Fibroblast of villous mesenchyme (primary cell): ENCODE measurements at places on chromosomes 6 and 20. TPM values are rescaled to one million over a fixed set of nuclear protein-coding genes. Genes with fewer than 3 reads are reported as not detected.
A peak's percentile ranks its signal among the peaks of the same experiment; 100 is the strongest.

SLC26A8 gene
- total RNA-seq = not detected in 2 replicates

DDO gene
- total RNA-seq = 1.9 and 3.9 TPM in 2 replicates

CST5 gene
- not detected in 2 replicates for total RNA-seq

BEND6 gene
- total RNA-seq = 11.0 and 13.4 TPM in 2 replicates

HNF4A gene
- not detected in 2 replicates for total RNA-seq

ABCC10 gene
- 31.1 and 33.8 TPM in 2 replicates for total RNA-seq

GPSM3 gene
- 2.6 and 4.8 TPM in 2 replicates for total RNA-seq

CCM2L gene
- under 0.01 TPM in 1 of 2 replicates, not detected in the other for total RNA-seq

DNA sequence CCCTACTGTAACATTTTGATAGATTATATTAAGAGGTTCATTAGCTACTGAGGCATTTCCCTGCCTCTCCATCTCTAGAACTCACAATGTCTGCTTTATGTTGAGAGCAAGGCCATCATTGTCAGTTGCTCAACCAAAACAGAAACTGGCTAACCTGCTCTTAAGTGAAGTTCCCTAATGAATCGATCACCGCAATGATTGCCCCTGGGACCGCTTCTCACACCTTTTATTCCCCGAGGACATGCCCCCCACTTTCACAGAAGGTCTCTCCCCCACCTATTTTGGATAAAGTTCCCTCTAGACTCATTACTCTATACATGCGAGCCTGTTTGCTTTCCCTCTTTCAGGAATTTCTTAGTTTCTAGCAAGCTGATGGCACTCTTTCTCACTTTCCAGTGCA is 108.8 kb downstream of the FAM217A start:
- no peak for DNase-seq

DNA sequence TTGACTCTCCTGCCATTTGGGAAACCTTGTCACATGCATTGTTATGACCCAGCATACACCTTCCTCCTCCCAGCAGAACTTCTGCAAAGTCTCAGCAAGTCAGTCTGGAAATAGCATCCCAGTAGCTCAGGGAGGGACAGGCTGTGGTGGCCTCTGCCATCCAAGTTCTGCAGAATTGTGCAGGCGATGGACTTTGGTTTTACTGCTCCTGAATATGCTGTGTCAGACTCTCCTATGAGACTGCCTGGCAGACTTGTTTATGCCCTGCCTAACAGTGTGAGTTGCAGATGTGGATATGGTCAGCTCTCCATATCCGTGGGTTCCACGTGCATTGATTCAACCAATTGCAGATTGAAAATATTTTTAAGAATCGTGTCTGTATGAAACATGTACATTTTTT is 52.8 kb downstream of the SNRNP48 start:
- DNase-seq = no peak

GRCh38 chr20:62543470-62544302 is 67.9 kb upstream of the GATA5 start:
- DNase-seq = peak; percentile 10

DNA sequence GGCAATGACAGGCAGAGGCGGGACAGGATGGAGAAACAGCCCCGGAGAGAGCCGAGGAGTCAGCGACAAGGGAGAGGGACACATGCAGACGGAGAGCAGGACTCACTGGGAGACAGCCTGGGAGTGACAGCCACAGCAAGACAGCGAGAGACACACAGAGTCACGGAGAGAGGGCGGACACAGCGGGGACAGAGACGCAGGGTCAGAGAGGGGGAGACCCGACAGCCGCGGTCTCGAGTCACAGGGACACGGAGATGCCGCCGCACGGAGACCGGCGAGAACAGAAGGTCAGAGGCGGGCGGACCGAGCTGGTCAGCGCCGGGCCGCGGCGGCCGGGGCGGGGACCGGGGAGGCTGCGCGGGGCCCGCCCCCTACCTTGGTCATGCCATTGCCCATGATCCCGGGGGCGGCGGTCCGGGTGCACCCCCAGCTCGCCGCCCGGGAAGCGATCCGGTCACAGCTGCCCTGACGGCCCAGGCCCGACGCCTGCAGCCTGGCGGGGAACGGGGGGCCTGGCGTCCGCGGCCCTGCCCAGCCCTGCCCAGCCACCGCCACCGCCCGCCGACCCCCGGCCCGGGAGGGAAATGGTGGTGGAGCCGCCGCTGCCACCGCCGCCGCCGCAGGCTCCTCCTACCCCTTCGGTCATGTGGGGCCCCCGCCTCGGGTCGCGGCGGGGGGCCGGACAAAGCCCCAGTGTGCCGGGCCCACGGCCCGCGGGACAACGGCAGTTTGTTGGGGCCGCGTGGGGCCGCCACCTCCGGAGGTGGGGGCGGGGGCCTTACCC is at the start of the genes DUSP15 and TTLL9:
DUSP15 (minus strand) TSS at position 586 of the 784 bp plus-strand sequence; CDS start at position 396, 190 bp downstream.
TTLL9 (plus strand) TSS at position 693 of the 784 bp plus-strand sequence. CDS start 493 bp downstream, outside the sequence.
- DNase-seq = no peak

GRCh38 chr6:113644861-113645575 is 212.1 kb upstream of the MARCKS start:
- peak; percentile 98 for DNase-seq

DNA sequence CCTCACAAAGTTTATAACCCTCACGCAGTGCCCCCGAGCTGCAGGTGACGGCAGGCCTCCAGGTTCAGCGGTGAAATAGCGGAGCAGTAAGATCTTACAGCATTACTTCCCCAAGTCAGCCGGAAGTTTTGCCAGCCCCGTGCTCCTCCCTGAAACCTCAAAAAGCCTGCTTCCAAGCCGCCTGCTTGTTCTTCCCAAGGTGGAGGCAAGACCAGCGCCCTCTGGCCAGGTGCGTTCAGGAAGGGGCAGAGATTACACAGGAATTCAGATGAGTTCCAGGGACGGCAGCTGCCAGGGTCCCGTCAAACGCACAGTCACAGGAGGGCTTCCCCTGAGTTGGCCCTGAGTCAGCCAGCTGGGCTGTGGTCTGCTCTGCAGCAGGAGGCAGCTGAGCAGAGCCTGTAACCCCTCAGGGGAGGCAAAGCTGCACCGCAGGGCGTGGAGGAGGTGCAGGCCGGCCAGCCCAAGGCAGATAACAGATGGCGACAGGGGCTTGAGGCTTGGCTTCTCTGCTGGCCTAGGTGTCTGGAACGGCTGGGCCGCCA is 124.1 kb upstream of the RPS6KA2 start:
- DNase-seq = no peak

- peak; percentile 53 for DNase-seq
Measured at GRCh38 chr6:2773449-2773848, 8.3 kb downstream of the WRNIP1 start.

- peak; percentile 30 for DNase-seq
Measured at GRCh38 chr6:142740449-142740848, 204.5 kb downstream of the HIVEP2 start.

- DNase-seq = no peak
Measured at GRCh38 chr20:21312813-21313474, 9.8 kb downstream of the XRN2 start.

DNA sequence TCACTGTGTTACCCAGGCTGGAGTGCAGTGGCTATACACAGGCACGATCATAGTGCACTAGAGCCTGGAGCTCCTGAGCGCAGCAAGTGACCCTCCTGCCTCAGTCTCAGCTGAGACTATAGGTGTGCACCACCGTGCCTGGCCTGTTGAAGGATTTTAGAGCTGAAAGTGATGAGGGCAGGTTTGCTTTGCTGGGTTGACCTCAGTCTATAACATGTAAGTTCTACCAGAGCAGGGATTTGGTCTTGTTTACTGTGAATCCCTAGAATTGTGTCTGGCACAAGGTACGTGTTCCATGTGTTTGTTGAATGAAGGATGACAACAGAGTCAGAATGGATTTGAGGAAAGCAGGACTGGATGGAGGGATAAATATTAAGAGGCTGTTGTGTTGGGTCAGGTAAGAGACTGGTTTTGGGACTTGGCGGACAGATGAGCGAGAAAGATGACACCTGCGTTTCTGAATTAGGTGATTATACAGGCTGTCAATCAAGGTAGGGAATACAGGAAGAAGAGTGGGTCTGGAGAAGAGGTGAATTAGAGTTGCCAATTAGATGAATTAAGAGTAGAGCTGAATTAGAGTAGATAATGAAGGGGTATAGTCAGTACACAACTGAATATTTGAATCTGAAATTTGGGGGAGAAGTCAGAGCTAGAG is 6.5 kb downstream of the ASXL1 start:
- DNase-seq = no peak

DNA sequence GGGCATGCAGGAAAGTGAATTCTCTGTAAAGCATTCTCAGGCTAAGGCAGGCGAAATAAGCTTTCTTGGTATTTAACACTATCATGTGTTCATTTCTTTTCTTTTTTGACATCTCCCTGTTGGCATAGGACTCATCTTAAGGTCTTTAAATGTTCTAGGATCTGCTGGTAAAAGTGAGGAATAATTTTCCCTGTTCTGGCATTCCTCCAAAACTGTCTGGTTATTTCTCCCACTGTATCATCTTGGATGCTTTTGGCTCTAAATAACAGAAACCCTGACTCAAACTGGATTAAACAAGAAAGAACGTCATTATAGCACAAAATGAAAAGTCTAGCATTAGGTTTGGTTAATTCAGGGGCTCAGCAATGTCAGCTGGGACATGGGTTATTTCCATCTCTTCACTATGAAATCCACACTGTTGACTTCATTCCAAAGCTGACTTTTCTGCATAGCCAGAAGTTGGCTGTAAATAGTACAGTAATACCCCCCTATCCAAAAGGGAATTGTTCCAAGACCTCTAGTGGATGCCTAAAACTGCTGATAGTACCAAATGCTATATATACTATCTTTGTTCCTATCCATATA is 37.9 kb upstream of the SNAP25 start:
- DNase-seq = no peak

GRCh38 chr6:152598421-152598820 is 38.7 kb downstream of the SYNE1 start:
- peak; percentile 44 for DNase-seq

DNA sequence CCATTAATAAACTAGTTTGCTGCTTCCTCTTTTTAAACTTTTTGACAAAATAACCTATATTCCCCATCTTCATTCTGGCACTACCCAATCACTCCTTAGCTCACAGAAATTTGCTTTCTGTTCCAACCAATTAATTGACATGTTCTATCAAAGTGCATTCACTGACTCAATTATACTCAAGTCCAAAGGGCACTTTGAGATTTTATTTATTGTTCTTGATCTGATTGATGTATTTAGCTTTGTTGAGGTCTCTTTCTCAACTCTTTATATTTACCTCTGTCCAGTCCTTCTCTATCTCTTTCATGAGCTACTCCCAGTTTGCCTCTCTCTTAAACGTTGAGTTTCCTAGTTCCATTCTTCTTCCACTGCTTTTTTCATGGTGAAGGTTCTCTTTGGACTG is 104.4 kb upstream of the TENT5A start:
- DNase-seq = no peak

DNA sequence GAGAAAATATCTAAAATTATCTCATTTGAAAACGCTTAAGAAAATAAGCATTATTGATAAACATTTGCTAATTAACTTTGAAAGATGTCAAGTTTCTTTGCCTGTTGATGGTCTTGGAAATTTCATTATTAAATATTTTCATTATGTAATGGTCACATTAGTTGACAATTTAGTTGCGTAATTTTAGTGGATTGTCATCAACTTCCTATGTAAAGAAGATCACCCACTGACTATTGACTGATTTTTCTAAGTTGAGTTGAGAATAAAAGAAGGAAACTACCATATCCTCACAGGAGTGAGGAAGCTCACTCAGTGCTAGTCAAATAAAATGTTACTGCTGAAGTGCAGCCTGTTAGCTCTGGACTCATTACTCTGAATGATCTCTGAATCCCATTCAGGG is 79.9 kb upstream of the LY86 start:
- DNase-seq = no peak

DNA sequence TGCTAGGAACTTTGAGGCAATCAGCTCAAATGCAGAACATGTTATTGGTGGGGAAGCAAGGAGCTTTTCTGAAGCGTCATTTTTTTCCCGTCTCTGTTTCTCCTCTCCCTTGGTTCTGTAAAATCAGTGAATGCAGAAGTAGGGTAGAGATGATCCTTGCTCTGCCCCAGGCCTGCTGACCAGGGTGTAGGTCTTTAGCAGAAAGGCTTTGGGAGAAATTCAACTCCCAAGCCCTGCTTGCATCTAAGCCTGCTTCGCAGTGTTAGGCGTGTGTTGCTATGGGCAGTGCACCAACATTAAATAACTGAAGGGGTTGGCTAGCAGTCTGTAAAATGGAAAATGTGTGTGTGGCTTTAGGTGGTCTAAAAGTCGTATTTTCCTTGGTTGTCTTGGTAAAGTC is 45.9 kb downstream of the SASH1 start:
- DNase-seq = no peak

DNA sequence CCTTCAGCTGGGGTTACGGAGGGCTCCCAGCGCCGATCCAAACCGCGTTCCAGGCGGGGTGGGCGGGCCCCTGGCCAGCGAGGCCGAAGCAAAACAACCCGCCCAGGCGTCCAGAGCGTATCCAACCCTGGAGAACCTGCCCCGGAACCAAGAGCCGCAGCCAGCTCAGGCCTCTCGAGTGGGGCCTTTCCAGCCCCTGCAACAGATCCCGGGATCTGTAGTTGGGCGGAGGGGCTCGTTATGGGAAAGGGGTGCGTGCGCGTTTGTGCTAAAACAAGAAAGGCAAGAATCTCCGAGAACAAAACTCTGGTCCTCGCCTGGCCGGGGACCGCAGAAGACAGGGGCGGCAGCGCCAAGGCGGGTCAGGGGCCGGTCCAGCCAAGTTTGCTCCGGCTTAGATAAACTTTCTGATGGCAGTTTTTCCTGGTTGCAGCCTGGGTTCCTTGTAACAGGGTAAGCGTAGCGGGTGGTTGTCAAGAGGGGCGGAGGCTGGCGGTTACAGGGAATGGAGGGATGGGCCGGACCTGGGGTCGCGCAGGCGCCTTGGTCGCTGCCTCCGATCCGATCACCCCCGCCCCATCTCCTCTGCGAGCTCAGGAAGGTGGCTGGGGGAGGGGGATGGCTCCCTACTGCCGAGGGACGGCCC is 448 bp upstream of the RIN2 start:
- DNase-seq = peak; percentile 91

GRCh38 chr20:33784225-33784624 is 26.9 kb upstream of the CHMP4B start:
- no peak for DNase-seq

- DNase-seq = peak; percentile 64
Measured at GRCh38 chr20:62141397-62142251, 1.6 kb downstream of the PSMA7 start.

DNA sequence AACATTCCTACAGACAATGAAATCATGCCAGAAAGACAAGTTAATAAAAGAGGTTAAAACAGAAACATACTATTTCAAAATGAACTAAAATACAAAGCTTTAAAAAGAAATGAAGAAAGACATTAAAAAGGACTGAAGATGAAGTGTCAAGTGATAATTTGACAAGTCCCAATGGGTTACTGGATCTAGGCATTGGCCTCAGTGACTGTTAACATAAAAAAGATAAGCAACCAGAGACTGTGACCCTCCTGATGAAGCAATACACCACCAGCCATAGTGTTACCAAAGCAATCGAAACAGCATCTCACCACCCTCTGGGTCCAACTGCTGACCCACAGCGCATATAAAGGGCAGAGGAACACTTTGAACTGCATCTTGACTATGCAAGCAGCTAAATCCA is 130.3 kb downstream of the FIG4 start:
- no peak for DNase-seq
